ENCODE measurements at places on chromosomes 1 and 21.

DNA sequence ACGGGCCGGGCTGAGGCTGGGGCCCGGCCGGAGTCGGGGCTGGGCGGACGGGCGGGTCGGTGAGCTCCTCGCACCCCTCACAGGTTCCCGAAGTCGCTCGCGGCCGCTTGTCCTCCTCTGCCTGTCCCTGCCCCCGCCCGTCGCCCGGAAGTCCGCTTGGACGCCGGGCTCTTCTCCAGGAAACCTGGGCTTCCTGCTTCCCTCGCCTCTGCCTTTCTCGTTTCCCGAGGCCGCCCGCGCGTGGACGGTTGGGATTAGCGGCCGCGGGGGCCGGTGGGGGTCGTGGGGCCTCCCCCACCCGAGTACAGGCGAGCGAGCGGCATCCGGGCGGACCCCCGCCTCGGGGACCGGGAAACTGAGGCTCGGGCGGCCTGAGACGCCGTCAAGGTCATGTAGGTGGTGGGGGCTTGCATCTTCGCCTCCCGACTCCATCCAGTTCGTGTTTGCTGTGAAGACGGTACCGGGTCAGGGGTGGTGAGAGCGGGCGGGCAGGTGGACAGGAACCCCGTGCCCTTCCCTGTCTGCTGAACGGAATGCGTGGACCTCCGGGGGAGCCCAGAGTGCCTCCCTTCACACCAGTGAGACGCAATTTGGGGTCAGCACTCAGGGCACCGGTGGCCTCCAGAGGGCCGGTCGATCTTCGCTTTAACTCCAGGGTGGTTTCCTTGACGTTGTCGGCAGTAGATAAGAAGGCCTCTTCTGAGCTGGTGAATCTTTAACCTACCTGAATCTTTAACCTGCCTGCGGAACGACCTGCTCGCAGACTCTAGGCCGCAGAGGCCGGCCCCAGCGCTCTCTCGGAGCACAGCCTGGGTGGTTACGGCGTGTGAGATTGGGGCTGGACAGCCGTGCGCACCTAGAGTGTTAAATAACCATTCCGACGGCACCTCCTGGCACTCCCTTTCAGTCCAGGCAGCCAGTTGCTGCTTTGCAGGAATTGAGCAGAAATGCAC is 686 bp downstream of the ARF1 start:
- peak; percentile 29 for DNase-seq

DNA sequence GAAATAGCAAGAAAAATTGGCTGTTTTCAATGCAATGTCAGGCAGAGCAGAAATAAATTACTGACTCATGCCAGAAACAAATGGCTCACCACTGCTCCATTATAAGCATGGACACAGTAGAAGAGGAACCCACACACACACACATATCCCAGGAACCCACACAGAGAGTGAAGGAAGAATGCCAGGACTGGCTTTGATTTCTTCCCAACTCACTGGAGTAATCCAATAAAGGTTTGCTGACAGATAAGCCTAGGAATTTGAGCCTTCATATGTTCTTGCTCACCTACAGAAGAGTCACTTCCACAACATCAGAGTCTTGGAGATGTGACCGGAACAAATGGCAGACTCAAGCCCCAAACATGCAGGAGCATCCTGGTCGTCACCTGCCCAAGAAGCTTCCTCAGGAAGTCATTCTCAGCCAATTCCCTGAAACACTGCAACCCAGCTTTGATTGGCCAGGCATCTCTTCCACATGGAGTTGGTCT is 2.2 kb downstream of the SH3BP5L start:
- peak; percentile 88 for DNase-seq

GRCh38 chr1:104929280-104929679 is 1179.6 kb downstream of the AMY1C start:
- no peak for DNase-seq

- DNase-seq: no peak
Measured at GRCh38 chr1:154940213-154940560, 3.7 kb upstream of the PMVK start.

GRCh38 chr1:2202843-2203601 is 8.4 kb upstream of the FAAP20 start:
- no peak for DNase-seq

GRCh38 chr1:151501474-151501873 is 9.7 kb upstream of the CGN start:
- no peak for DNase-seq

GRCh38 chr1:53621144-53621543 is 117.8 kb downstream of the GLIS1 start:
- no peak for DNase-seq

DNA sequence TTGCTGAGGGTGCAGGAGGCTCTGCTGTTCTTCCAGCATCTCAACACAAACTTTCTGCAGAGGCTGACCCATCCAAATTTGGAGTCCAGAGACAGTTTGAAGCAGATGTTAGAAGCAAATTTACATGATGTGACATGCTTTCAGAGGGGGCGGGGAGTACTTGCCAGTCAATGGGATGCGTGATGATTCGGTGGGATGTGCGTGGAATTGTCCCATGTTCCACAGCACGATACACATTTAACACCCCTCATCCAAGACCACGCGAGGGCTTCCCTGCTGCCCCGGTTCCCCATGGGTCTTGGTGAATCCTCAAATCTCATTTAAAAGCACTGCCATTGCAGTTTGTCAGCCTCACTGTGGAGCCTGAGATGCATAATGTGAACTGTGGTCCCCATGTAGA is 78.6 kb upstream of the TLR5 start:
- no peak for DNase-seq

GRCh38 chr1:185966471-185966870 is 232.3 kb downstream of the HMCN1 start:
- no peak for DNase-seq

- DNase-seq: no peak
Measured at GRCh38 chr1:246772686-246773085, 48.5 kb downstream of the SCCPDH start.

GRCh38 chr1:52209429-52209828 is 67.5 kb downstream of the ZFYVE9 start:
- DNase-seq: no peak

GRCh38 chr1:212702672-212703071 is 3.0 kb upstream of the BATF3 start:
- DNase-seq: no peak

DNA sequence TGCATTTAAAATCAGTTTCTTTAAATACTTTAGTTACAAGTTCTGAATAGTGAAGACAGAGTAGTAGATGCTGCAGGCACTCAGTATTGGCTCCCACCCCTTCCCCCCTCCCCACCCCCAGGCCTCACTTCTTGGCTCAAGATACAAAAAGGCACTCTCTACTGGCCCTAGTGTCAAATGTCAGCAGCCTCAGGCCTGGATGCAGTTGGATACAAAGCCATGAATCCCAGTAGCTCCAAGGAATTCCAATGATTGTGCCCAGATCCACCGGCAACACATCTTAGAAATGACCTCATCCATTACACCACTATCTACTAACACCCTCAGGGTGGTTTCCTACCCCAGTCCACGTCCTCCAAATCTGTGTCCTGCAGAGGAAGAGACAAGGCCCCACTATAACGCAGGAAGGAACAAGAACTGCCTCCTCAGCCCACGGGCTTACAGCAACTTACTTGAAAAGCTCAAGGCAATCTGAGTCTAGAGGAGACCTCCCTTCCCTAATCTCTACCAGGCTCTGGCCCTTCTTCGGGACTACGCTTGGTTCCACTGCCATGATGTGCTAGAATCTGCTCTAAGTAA is 17.6 kb downstream of the ACADM start:
- DNase-seq: no peak

GRCh38 chr1:17566892-17567291 is 27.4 kb downstream of the ARHGEF10L start:
- no peak for DNase-seq

DNA sequence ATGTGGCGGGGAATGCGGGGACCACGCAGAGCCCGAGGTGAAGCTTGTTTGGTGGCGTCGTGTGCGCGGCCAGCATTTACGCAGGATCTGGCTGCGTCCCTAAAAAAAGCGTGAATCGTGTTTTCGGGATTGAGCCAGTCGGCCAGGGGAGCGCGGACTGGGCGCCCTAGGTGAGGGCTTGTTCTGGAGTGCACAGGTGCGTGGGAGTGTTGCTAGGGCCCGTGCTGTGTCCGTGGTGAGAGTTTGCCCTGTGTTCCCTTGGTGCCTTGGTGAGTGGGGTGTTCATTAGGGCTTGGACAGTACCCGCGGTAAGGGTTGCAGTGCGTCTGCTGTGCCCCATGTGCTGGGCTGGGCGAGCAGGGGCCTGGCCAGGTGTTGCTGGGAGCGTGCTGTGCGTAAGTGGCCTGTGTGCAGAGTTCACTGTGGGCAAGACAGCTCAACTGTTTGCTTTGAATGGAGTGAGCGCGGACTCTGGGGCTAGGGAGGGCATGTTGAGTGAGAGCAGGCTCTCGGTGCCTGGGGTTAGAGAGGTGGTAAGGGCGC is 673 bp downstream of the CD46 start:
- peak; percentile 13 for DNase-seq

DNA sequence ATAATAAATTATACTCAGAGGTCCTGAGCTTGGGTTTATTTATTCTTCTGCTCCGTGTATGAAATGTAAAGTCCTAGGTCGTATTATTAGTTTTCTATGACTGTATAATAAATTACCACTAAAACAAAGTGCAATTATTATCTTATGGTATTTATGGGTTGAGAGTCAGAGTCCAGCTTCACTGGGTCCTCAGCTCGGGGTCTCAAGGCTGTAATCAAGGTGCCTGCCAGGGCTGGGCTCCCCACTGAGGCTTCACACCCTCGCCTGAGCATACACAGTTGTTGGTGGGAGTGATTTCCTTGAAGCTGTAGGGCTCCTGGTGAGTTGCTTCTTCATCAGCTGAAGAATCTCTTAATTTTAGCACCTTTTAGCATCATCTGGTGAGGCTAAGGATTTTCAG is 15.2 kb downstream of the UBASH3A start:
- no peak for DNase-seq

DNA sequence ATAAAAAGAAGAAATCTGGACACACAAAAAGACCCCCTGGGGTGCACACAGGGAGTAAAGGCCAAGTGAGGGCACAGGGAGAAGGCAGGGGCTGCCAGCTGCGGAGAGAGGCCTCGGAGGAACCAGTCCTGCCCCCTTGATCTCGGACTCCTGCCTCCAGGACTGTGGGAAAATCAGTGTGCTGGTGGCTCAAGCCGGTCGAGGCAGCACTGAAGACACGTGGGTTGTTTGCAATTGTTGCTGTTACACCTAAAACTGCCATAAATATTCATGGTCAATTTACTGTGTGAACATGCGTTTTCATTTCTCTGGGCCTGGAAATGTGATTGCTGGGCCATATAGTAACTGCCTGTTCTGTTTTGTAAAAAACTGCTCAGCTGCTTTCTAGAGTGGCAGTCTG is 18.5 kb downstream of the IBA57 start:
- DNase-seq: no peak

- DNase-seq: no peak
Measured at GRCh38 chr1:78003070-78003746, 1.5 kb upstream of the DNAJB4 start.

DNA sequence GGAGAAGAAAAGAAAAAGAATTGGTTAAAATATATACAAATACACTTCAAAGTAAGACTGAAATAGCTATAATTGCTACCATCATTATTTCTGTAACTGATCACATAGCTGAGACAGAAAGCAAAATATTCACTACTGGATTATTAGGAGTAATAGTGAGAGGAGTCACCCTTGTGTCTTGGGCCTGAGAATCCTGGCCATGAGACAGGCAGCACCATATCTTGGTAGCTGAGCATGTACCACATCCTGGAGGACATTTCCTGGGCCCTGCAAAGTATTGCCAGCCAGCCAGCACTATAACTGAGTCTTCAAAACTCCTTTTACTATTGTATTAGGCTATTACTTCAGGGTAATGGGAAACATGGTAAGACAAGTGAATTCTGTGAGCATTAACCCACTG is 63.5 kb downstream of the C1orf185 start:
- no peak for DNase-seq

GRCh38 chr1:242065813-242066212 is 66.9 kb upstream of the MAP1LC3C start:
- no peak for DNase-seq

DNA sequence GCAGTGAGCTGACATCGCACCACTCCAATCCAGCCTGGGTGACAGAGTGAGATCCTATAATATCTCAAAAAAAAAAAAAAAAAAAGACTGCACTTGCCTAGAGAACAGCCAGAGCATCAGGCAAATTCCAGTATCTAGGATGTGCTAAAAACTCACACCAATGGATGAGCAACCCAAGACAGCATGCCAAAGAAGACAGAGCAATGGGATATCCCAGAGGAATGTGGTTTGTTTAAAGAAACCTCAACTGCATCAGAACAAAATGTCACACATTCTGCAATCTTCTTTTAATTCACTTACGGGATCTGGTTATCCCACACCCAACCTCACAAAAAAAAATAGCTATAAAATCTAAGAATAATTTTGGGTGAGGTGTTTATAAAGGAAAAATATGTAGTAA is 7.3 kb downstream of the KCNH1 start:
- peak; percentile 23 for DNase-seq

DNA sequence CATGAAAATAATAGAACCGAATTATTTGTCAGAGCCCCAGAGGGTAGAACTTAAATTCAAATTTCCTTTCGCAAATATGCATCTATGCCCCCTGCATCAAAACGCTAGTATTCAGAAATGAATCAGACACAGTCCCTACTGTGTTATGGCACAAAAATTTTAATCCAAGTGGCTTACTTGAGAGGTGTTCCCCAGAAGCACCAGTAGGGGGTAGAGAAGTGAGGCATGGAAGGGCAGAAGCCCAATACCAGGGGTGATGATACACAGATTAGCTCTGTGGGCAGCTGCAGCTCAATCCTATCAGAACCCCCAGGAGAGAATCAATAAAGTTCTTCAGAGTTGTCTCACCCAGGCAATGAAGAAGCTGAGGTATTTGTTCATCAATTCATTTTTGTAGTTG is 342.2 kb downstream of the OMA1 start:
- DNase-seq: no peak

DNA sequence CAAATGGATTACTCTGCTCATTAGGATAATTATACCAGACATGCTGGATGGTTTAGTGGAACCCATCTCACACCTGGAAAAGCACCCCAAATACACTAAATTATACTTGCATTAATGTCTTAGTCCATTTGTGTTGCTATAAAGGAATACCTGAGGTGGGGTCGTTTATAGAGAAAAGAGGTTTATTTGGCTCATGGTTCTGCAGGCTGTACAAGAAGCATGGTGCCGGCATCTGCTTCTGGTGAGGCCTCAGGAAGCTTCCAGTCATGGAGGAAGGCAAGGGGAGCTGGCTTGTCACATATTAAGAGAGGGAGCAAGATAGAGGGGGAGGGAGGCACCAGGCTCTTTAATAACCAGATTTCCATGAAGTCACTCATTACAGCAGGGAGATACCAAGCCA is 95.6 kb downstream of the MT1HL1 start:
- no peak for DNase-seq

GRCh38 chr1:228850141-228851100 is 115.1 kb downstream of the RHOU start:
- DNase-seq: peak; percentile 58

DNA sequence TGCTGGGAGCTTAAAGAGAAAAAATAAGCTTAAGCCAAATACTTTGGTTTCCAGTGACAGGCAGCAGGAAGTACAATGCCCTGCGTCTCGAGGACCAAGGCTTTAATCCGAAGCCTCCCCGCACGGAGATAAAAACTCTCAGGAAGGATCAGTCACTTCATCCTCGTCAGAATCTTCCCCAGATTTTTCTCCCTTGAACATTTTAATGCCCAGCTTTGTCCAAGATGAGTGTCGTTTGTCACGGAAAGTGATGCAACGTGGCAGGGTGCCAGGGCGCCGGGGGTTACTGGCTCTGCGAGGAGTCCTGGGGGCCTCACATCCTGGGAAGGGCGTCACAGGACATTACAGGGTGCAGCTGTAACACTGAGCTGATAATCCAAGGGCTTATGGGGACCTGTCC is 25.2 kb upstream of the PCBP3 start:
- DNase-seq: peak; percentile 47

Data from IMR-90 (cell line).